ENCODE measurements at places on chromosomes 2 and 18. TPM values are rescaled to one million over a fixed set of nuclear protein-coding genes. Genes with fewer than 3 reads are reported as not detected.
A peak's percentile ranks its signal among the peaks of the same experiment; 100 is the strongest.

DNA sequence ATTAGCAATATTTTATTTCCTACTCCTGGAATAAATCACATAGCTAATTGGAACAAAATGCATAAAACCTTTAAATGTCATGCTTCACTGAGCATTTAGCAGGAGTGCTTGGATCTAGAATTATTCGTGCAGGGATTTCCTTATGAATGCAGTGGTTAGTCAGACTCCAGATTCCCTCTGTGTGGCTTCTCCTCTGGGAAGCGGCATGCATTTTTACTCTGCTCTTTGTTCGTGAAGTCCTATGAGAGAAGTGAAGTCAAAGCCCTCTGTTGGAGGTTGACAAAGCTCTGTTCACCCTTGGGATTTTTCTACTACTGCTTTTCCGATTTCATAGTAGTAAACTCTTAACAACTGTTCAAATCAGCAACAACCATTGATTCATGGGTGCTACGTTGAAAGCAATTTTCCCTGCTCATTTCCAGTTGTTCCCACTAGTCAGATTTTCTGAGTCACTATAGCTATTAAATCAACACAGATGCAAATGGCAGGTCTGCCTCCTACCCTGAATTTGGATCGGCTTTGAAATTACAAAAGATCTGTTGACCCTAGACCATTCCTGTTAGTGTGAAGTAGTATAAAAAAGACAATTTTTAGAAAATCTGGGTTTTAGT lies 461.7 kb downstream of the STK39 start:
- no peak for DNase-seq

DNA sequence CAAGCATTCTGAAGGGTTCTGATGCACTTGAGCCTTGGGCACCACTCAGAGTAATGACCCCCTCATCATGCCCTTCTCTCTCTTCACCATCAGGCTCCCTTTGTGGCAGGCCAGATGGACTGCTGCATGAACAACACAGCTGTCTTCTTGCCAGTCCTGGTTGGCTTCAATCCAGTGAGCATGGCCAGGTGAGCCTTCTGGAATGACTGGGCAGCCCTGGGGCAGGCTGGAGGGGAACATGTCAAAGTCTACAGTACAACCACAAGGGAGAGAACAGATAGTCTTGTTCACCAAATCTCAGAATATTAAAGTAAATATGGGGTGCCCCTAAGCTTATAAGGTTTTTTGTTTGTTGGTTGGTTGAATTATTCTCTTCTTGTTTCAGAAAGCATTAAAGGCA lies 4.4 kb downstream of the GCKR start:
- no peak for DNase-seq

DNA sequence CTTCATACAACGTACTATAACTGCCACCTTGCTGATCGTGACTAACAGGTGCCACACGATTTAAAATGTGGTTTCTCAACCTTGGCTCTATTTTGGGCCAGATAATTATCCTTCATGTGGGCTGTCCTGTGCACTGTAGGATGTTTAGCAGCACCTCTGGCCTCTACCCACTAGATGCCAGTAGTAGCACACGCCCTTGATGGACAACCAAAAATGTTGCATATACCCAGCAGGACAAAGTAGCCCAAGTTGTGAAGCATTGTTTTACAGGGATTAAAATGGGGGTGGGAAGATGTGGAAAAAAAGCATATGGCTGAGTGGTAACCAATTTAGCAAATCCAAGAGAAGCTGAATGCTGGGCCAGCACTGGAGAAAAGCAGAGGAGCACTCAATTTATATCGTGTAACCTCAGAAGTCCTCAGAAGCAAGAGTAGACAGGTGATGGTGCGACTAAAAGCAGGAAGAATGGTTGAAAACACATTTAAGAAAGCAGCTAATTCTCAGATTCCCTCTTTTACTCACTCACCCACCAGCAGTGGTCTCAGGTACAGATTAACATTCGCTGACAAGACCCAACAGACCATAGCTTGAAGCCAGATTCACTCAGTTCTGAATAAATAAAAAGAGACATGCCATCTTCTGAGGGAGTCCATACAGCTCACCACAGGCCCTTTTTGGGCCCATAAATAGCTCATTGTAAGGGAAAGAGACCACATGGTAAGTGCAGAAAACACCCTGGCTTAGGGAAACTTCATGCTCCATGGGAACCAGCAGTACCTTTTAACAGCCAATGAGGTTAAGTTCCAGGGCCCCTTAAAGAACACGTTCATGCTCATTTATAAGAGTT lies 50.6 kb downstream of the RAPH1 start:
- DNase-seq: peak; percentile 66

DNA sequence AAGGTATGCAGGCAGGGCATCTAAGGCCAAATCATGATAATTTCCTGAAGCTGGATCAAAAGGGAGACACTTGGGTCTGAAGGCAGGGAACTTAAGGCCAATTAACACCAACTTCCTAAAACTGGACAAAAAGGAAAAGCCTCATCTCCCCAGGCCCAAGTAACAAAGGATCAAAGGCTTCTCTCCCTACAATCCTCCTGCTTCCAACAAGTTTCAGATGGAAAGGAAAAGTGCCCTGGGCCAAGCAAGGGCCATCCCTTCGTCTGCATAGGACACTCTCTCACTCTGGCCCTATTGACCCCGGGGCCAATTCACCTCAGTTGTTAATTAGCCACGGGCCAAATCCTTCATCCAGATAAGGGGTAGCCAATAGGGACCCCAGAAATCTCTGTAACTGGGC lies 1335.8 kb upstream of the CDH2 start:
- DNase-seq: no peak

Gene ERCC3
- total RNA-seq: 59.2 TPM

DNA sequence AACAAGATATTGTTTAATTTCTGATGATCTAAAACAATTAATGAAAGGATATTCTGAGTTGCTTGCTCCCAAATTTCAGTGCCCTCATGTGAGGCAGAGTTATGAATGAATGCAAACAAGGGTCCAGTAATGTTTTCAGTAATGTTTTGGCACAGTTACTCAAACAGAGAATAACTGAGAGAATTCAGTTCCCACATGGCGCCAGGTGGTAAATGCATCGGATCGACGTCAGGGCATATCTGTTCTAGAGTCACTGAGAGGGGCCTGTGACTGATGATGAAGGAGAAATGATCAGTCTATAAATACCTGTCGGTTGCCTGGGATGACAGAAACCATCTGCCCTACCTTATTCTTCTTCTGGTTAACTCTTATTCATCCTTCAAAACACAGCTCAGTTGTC lies 81.4 kb downstream of the KCNS3 start:
- no peak for DNase-seq

Gene UGT1A8
- total RNA-seq: 0.31 TPM

- DNase-seq: no peak
These were observed 14.9 kb upstream of the ANO7 start for GRCh38 chr2:241173557-241173956.

DNA sequence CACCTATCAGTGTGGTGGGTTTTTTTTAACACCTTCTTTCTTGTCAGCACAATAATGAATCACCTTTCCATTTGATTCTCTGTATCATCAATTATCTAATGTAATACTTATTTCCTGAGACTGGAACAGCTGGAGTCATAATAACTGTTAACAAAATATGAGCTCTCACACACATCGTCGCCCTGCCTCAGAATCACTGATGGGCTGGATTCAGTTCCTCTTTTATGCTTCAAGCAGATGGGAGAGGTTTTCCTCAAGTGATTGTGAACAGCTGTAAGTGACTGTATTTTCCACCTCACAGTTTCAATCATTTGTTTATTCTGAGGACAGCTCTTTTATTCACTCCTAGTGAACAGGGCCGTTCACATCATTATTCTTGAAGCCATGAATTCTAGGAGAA lies 330.2 kb downstream of the DSC3 start:
- no peak for DNase-seq

DNA sequence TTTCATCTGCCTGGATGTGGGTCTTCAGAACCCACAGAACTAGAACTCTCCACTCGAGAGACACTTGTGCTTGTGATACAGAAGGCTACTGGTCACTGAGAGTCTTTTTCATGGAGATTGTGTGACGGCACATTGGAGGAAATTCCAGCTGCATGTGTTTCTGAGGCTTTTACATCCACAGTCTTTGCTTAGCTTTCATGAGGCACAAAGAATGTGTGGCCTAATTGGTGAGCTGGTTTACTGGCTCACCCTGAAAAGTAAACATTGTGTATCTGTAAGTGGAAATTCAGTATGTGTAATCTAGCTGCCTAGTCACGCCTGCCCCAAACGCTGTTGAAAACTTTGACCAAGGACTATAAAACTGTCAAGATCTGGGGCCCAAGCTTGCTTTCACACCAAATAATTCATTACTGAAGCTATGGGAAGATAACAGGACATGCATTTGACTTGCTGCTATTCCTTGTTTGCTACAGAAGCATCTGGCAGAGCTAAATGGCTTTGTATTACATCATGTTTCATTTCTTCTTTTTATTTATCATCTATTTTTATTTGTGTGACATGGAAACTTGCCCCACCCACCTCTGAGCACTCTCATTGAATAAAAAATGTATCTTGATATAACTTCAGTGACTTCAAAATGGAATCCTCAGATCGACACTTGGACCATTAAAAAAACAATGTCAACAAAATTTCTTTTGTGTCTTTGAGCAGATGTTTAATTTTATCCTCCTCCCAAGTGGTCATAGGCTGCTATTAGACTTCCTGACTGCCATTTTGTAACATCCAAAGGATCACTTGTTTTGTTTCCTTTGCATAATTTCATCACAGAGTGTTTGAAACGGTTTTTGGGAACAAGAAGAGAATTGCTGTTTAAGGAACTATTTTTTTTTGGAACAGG lies 80.2 kb downstream of the EFEMP1 start:
- peak; percentile 12 for DNase-seq

Gene SOWAHC
- 23.0 TPM for total RNA-seq

DNA sequence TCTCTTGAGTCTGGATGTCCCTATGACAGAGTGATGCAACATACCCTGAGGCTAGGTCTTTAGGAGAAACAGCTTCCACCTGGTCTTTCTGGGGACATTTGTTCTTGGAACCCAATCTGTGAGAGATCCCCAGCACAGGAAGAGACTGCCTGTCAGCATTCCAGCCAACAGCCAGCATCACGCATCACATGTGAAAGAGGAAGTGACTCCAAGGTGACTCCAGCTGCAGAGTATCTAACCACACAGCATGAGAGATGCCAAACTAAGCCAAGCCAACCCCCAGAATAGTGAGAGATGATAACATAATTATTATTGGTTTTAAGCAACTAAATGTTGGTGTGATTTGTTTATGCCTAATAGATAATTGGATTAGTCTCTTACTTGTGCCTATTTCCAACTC lies 35.7 kb downstream of the C18orf63 start:
- DNase-seq: peak; percentile 6

GRCh38 chr18:32339045-32339444 lies 131.6 kb downstream of the GAREM1 start:
- no peak for DNase-seq

Gene DAW1
- not detected for total RNA-seq

- no peak for DNase-seq
These were observed 83.1 kb downstream of the VWA3B start for GRCh38 chr2:98170076-98170475.

GRCh38 chr2:200065477-200065876 lies 110.1 kb downstream of the MAIP1 start:
- peak; percentile 97 for DNase-seq

Gene SERPINB2
- total RNA-seq: 9.7 TPM
